ENCODE measurements at places on chromosomes 13 and 19.

DNA sequence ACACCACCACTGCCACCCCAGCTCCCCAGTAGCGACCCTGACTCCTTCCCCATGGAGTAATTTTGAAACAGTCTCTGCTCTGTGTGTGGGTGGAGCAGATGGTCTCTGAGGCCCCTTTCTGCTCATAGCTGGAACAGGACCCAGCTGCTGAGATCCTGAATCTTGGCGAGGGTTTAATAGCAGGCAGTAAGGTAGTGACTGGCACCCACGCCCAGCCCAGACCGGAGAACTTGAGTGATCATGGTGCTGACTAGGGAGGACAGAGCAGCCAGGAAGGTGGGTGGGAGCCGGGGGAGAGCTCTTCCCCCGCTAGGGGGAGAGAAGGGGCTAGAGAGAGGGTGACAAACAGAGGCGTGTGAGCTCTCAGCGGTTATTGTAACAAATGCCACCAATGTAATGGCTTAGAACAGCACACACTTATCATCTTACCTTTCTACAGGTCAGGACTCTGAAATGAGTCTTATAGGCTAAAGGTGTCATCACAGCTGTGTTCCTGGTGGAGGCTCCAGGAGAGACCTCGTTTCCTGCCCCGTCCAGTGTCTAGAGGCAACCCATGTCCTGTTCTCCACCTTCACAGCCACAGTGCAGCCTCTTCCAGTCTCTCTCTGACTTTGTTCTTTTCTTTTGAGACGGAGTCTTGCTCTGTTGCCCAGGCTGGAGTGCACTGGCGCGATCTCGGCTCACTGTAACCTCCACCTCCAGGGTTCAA lies 7.2 kb upstream of the ACER1 start:
- DNase-seq = no peak

DNA sequence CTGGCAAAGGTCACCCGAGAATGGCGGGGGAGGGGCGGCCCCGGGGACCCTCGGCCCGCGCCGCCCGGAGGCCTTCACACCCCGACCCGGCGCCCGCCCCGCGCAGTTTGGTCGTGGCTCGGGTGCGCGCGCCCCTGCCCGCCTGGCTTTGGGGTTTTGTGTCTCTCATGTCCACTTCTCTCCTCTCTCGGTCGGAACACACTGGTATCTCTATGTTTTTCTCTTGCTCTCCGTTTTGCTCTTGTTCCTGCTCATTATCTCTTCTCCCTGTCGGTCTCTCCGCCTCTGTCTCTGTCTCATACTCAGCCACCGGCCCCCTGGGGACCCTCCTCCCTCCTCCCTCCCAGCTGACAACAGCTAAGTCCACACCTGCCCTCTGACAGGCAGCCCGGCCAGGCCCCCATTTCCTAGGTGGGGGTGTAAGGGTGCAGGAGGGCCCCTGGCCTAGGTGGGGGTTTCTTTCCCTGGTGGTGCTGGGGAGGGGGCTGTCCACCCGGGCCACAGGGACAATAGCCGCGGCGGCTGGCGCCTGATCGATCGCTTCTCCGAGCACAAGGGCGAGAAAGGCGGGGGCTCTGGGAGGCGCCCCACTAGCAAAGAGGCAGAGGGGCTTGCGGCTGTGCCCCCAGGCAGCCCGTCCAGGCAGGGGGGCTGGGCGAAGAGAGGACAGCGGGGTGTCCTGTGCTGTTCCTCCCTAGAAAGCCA lies 2.3 kb downstream of the ONECUT3 start:
- DNase-seq = no peak

GRCh38 chr13:63304497-63304896 lies 1888.8 kb upstream of the PCDH20 start:
- no peak for DNase-seq

DNA sequence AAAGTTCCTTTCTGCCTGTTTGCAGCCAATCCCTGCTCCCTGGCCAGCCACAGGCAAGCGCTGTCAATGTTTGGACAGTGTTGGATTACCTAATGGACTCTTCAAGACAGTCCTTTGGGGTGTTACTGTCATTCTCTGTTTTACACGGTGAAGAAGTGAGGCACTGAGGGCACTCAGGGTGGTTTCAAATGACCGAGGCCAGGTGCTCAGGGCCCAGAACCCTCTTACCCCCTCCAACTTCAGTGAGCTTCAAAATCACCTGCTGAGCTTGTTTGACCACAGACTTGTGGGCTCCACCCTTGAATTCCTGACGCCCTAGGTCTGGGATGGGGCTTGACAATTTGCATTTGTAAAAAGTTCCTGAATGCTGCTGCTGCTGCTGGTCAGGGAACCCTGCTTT lies 97.9 kb downstream of the GGACT start:
- no peak for DNase-seq

DNA sequence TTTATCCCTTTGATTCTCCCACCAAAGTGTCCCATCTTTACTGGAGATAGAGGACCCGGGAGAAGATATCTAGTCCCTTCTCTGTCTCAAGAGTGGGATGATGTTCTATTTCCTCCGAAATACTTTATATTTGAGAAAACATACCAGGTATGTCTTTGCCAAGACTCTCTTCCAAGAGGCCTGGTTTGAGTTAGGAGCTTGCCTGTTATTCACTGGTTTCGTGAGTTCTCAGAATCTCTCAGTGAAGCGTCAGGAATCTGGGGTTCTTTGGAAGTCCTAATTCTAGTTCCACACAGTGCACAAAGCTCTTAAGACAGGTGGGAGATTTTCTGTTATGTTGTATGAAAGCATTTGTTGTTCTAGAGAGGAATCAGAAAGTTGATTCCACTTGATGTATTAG lies 182.0 kb downstream of the DNAJC15 start:
- no peak for DNase-seq

DNA sequence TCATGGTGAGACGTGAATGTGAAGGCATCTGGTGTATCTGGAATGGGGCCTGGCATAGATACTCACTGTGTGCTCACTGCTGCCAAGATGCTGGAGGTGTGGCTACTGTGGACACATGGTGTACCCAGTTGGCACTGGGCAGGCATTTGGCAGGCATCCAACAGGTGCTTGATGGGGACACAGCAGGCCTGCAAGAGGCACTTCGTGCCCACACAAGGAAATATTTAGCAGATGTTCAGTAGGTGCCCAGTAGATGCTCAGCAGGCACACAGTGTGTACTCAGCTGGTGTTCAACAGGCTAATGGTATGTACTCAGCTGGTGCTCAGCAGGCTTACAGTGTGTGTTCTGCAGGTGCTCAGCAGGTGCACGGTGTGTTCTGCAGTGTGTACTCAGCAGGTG lies 14.2 kb downstream of the CRTC1 start:
- no peak for DNase-seq

DNA sequence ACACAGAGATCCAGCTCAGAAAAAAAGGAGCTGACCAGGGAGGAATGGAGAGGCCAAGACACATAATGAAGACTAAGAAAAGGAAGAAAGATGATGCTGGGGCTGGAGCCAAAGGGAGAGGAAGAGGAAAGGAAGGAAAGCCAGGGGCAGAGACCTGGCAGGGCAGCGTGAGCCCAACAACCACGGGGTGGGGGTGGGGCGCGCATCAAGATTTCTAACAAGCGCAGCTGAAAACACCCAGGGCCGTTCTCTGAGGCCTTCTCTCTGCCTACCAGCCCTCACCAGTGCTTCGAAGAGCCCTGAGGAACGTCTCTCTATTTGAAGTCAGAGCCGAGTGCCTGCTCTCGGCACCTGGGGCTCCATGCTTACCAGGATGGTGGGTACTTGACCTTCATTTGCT lies 23.6 kb upstream of the POU2F2 start:
- no peak for DNase-seq

DNA sequence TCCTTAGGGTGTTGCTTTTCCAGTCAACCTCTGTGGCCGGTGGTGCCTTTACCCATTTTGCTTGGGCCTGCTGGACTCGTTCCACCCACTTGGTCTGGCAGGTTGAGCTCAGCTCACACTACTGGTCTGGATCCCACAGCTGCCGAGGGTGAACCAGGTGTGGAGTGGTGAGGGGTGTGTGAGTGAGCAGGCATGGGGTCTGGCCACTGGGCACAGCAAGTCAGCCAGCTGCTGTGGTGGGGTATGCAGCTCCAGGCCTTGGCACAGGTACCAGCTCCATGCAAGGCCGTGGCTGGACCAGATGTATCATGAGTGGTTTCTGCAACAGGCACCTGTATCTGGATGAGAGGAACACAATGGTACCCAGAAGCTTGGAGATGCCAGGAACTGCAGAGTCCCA lies 277.6 kb upstream of the KLHL1 start:
- DNase-seq = no peak

GRCh38 chr19:9700229-9700981 lies 25.5 kb upstream of the ZNF562 start:
- DNase-seq = no peak

DNA sequence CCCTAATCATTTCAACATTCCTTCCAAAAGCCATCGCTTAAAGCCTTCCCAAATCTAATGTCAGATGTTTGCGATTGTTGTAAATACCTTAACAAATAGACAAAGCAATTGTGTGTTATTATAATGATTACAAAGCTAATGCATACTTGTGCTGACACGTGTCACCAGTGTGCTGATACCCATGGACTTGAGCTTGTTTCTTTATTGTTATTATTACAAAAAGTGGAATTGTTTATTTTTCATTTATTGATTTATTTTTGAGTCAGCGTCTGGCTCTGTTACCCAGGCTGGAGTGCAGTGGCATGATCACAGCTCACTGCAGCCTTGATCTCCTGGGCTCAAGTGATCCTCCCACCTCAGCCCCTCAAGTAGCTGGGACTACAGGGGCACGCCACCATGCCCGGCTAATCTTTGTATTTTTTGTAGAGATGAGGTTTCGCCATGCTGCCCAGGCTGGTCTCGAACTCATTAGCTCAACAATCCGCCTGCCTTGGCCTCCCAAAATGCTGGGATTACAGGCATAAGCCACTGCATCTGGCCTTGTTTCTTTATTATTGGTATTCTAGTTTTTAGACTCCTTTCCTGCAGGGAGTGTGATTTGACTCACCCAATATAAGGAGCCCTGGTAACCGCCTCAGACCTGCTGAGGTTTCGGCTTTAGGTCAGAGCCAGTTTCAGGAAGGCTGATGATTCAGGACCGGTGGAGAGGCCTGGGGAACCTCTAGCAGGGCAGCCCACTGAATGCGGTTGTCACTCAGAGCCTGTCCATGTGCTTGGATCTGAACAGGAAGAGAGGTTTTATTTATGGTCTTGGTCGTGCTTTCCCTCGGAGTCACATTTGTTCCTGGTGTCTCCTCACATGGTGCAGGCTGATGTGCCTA lies 2.1 kb upstream of the FBXO17 start:
- no peak for DNase-seq

- no peak for DNase-seq
These were observed 147.2 kb upstream of the VSTM2B start for GRCh38 chr19:29378543-29379080.

GRCh38 chr19:18008814-18009213 lies 844 bp downstream of the ARRDC2 start:
- no peak for DNase-seq

DNA sequence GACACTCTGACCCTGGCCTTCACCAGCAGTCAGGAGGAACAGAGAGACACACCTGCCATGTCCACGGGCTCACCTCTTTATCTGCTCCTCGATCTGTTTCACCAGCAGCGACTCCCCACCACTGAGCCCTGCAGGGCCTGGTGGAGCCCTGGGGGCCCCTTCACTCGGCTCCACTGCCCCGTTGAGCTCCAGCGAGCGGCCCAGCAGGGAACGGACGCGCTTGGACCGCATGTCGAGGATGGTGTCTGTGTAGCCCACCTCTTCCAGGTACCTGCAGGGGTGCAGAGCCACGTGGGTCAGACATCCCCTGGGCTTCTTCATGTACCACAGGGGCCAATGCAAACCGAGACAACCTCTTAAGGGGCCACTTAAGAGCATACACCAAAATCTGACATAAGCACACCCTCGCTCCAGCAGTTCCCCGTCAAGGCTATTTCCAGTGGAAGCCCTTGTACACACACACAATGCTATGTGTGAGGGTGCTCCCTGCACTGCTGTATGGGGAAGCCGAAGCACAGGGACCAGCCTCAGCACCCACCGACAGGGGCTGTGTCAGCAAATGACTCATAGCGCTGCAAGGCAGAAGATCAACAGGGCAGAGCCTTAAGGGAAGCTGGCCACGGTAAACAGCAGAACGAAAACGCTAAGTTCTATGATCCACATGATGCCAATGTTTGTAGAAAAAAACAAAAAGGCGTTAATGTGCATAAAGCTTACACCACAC lies 12.7 kb upstream of the FKRP start:
- DNase-seq = no peak

- DNase-seq = no peak
These were observed 36.9 kb upstream of the GRTP1 start for GRCh38 chr13:113400621-113401451.
